ENCODE measurements at places on chromosomes 1 and 21. TPM values are rescaled to one million over a fixed set of nuclear protein-coding genes. Genes with fewer than 3 reads are reported as not detected.

The RAB25 gene
- total RNA-seq, result not detected

- no peak for DNase-seq
These were observed 283.3 kb downstream of the DUSP10 start for GRCh38 chr1:221458447-221459156.

- DNase-seq, result no peak
These were observed 114.1 kb downstream of the ZNF648 start for GRCh38 chr1:181947441-181947840.

The CFHR5 gene
- not detected for total RNA-seq

GRCh38 chr1:33086384-33086850 is 5.5 kb downstream of the AZIN2 start:
- DNase-seq, result peak; percentile 80

GRCh38 chr1:38166461-38166860 is 119.9 kb upstream of the POU3F1 start:
- DNase-seq, result no peak

GRCh38 chr1:65630855-65631254 is 161.8 kb upstream of the PDE4B start:
- DNase-seq, result no peak
